ENCODE measurements at places on chromosomes 12 and 14. TPM values are rescaled to one million over a fixed set of nuclear protein-coding genes. Genes with fewer than 3 reads are reported as not detected.

Gene NRXN3
- not detected for total RNA-seq

Gene POLE
- 34.8 TPM for total RNA-seq

Gene FITM1
- 12.9 TPM for total RNA-seq

DNA sequence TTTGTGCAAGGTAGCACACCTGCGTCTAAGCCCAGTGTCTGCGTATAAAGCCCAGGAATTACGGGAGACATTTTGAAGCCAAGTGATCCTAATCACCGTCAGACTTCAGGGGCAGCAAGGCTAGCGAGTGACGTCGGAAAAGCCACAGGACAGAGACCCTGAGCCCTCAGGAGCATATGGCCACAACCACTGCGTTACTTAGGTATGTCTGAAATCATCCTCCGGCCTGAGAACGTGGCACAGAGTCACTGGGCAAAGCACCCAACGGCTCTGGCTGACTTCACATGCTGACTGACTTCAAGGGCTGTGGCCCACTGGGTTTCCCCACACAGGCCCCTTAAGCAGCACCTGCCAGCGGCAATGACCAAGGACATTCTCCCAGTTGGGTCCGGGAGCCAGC is 71.5 kb downstream of the RIMBP2 start:
- no peak for DNase-seq

DNA sequence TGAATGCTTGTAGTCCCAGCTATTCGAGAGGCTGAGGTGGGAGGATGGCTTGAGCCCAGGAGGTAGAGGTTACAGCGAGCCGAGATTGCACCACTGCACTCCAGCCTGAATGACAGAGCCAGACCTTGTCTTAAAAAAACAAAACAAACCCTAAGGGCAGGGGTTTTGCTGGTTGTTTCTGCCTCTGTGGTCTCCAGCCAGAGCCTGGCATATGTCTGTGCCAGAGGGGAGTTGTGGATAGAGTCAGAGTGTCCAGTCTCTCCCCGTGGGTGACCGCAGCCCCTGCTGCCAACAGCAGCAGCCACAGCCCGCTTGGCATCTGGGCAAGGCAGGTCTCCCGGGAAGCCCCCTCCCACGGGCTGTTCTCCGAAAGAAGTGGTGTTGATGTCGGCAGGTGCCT is 37.6 kb downstream of the MVK start:
- DNase-seq: no peak

DNA sequence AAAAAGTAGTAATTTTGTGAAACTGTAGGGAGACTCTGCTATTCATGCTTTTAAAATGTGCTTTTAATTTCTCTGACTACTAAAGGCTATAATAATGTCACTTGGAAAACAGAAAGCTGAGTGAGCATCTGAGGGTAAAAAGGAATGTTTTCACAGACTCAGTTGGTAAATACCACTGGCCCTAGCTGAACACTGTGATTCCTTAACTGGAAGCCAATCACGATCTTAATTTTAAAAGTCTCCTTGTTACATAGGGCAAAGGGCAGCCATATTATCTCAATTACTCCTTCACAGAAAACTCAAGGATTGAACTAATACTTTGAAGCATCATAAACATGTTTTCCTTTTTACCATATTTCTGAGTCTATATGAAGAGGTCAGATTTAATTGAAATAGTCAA is 41.9 kb downstream of the PAWR start:
- no peak for DNase-seq

GRCh38 chr14:62684376-62684775 is 360.9 kb downstream of the KCNH5 start:
- DNase-seq: no peak

Measured in LHCN-M2 (cell line).